Small intestine (tissue), 16 donors: ENCODE measurements at places on chromosomes 11 and 22.

GRCh38 chr11:34633640-34633989 lies 12.7 kb downstream of the EHF start:
- no peak for DNase-seq

- no peak for DNase-seq
Observed at GRCh38 chr11:62854013-62854824, 14.8 kb upstream of the WDR74 start.

DNA sequence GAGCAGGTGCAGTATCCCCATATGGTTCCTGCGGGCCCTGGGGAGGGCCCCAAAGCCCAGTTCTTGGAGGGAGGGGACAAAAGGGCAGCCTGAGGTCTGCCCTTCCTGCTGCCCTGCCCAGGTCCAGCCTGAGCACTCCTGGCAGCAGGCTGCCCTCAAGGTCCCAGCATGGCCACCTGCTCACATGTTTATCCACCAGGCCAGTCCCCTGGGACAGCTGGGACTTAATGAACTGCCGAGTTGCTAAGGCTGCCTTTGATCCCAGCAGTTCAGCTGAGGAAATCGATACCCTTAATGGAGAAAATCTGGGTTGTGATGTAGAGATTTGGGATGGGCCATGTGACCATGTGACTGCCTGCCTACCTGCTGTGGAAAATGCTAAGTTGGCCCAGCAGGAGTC lies 146.2 kb downstream of the TRIM29 start:
- no peak for DNase-seq

GRCh38 chr11:108733479-108734116 lies 68.7 kb downstream of the DDX10 start:
- no peak for DNase-seq

DNA sequence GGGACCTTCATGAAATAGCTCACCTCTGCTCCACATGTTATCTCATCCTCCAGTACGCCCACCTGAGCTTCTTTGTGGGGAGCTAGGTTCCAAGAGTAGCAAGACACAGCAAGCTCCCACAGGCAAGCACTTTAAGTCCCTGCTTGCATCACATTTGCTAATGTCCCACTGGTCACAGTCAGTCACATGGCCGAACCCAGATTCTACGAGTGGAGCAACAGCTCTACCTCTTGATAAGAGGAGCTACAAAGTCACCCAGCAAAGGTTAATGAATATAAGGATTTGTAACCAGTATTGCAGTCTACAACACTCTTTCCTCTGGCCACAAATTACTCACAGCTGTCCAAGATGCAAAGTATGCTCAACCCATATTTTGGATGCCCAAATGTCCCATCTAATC lies 15.2 kb upstream of the MS4A15 start:
- peak; percentile 63 for DNase-seq

DNA sequence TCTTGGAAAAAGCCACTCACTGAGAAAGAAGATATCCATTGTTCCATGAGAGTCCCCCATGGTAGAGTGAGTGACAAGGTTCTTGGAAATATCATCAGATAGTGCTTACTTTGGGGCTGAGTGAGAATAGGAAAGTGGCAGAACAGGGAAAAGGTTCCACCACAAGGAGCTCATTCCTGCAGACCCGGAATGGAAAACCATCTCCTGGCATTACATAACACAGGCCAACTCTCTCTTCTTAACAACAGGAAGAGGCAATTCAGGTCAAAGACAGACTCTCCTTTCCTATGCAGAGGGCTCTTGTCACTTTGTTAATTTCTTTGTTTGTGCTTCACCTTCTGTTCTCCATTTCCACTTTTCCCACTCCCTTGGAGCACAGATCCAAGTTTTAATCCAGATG lies 259.7 kb downstream of the KIRREL3 start:
- no peak for DNase-seq

GRCh38 chr22:44537015-44537414 lies 39.0 kb upstream of the RTL6 start:
- no peak for DNase-seq
